Activated CD4-positive, alpha-beta T cell treated with anti-CD3 and anti-CD28 coated beads, Interleukin-2, amount 50 U/mL, for 16 hours (primary cell): ENCODE measurements at places on chromosomes 4 and X.

- no peak for DNase-seq
Observed at GRCh38 chr4:118773429-118773792, 62.5 kb downstream of the SEC24D start.

- no peak for DNase-seq
Observed at GRCh38 chrX:17560385-17560784, 176.9 kb upstream of the SCML1 start.

DNA sequence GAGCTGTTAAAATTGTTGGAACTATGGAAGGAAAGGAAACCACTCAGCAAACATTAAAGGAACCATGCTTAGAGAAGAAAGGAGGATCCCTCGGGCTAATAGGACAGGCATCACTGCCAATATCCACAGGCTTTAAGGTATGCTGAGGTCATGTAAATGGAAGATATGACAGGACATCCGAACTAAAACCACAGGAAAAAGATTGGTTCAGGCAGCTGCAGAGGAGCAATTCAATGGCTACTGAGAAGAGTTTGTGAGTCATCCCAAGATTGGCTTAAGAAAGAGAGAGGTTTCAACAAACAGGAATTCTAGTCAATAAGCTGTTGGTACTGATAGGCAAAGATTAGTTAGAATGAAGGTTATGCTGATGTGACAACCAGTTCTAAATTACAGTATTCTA lies 106.4 kb upstream of the FAM241A start:
- no peak for DNase-seq

GRCh38 chrX:40140706-40141499 lies 43.1 kb upstream of the BCOR start:
- no peak for DNase-seq

GRCh38 chr4:172356016-172356415 lies 542.8 kb downstream of the GALNTL6 start:
- no peak for DNase-seq

DNA sequence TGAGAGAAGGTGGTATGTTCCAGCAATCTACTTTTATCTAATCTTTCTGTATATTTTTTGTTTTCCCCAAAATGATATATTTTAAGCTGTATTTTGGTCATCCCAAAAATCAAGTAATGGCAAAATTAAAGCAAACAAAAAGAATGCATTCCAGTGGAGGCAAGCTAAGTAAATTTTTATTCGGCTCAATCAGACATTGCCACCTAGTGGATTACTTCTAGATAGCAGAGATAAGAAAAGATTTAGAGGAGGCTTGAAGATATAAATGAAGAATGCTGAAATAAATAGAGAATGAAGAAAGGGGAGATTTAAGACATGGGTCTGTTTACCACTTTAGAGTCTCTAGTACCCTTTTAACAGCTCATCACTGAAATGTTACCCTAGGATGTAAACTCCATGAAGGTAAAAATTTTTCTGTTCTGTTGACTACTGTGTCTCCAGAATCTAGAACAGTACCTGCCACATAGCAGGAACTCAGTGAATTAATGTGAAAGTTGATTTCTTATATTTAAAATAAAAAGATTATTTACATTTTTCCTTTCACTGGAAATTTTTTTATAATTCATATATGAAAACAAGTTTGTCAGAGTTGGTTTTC lies 110.9 kb upstream of the ANK2 start:
- peak; percentile 21 for DNase-seq

DNA sequence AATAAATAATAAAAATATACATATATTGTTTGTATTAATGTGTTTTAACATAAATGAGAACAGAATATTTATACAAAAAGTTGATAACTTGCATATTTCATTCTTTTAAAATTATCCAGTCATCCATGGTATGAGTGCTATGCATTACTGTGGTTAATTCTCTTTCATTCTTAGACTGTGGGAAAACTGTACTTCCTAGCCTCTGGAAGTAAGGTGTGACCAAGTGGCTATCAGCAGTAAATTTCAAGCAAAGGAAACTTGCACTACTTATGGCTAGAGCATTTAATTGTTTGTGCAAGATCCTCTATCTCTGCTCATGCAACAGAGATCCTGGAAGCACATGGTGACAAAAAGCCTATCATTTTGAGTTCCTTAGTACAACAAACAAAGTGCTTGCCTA lies 1054.5 kb upstream of the PABPC4L start:
- no peak for DNase-seq

GRCh38 chrX:68650491-68650890 lies 3.0 kb downstream of the STARD8 start:
- DNase-seq, result no peak

- no peak for DNase-seq
Observed at GRCh38 chr4:14400307-14400706, 602.0 kb upstream of the CPEB2 start.

- DNase-seq, result no peak
Observed at GRCh38 chr4:90441770-90442169, 314.6 kb downstream of the CCSER1 start.

GRCh38 chrX:129723511-129723910 lies 15.3 kb upstream of the XPNPEP2 start:
- DNase-seq, result no peak
